ENCODE measurements at places on chromosomes 13 and 19.
A peak's percentile ranks its signal among the peaks of the same experiment; 100 is the strongest.

DNA sequence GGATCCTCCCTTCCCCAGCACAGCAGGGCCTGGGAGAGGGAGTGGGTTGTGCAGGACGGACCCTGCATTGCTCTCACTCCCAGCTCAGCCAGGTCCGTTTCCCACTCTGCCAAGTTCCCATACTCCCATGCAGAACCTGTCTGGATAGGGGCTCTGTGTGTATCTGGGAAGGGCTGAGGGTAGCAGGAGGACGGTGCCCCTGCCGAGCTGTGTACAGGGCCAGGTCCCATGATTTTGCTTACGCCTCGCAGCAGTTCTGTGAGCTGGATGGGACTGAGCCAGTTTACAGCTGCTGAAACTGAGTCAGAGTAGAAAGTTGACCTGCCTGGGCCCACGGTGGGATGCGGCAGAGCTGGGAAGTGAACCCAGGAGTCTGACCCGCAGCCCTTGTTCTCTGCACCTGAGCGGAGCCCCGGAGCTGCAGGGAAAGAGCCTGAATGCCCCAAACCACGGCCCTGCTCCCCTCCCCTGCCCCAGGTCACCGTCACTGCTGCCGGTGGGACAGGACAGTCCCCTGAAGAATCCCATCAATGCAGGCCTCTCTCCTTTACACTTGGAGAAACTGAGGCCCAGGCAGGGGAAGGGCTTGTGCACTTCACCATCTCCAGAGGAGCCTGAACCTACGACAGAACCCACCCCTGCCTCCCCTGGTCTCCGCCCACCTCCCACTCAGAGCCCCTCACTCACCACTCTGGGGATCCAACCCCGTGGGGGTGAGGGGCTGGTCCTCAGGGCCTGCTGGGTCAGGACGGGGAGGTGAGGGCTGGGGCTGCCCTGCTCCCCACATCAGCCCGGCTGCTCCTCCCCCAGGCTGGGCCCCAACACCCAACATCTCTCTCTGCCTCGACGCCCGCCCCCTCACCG, 3.5 kb downstream of the LILRB5 start:
- no peak for DNase-seq

GRCh38 chr19:43678512-43679261, 8.7 kb upstream of the PLAUR start:
- DNase-seq = no peak

DNA sequence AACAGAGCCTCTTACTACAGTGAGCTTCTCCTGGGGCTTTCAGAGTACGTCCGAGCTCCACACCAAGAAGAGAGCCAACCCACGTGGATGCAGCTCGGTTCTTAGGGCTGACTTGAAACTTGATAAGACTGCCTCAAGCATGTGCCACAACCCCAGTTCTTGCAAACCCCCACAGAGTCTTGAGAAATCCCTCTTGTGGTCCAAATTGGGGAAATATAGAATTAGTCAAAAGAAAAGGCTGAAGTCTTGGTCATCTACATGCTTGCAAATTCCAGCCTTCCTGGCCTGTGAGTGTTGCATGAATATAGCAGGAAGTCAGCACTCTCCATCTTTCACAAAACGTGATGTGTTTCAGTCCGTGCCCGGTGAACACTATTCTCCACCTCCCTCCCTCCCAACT, 95.2 kb downstream of the GGACT start:
- no peak for DNase-seq

DNA sequence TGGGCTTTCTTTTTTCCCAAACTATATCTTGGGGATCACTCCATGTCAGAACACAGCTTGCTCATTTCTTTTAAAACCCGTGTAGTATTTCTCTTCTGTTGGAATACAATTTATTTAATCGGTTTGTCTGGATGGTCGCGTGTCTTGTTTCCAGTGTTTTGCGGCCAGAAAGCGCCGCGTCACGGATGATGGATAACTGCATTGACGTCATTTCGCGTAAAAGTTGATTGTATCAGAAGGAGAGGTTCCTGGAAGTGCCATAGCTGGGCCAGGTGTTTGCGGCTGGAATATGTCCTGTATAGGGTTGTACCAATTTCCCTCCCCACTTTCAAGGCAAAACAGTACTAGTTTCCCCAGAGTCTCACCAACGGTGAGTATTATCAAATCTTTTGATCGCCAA, 9.7 kb downstream of the ACTL9 start:
- no peak for DNase-seq

DNA sequence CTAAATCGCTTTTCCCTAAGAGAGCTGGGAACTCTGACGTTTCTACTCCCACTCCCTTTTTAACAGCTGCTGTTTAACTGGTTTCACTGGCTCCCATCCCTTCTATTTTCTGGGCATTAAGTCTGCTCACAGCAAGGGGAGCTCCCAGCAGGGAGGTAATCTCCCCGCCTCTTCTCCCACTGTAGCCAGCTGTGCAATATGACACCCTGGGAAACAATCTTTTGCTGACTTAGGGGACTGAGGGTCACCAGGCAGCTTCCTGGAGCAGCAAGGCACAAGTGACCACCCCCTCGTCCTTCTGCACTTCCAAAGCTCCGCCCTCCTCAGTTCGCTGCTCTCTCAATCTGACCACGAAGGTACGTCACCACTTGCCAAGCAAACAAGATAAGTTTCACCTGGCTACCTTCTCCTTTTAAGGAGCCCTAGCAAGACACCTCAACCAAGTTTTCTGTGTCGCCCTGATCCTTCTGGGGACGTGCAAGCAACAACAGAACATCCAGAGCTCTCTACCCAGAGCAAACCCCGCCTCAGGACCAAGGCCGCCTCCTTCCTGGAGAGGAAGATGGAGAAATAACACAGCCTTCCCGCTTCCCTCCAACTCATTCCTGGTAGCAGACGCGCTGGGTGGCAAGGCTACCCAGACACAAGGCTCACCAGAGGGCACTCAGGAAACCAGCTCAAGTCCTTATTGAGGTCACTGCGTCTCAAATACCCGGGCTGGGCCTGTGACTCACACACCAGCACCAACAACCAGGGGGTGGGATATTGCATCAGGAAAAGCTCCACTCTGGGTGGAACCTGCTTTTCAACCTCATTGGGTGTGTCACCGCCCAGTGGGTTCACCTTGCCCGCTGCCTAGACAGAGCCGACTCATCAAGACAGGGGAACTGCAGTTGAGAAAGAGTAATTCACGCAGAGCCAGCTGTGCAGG, 92.4 kb downstream of the STK24 start:
- peak; percentile 68 for DNase-seq

DNA sequence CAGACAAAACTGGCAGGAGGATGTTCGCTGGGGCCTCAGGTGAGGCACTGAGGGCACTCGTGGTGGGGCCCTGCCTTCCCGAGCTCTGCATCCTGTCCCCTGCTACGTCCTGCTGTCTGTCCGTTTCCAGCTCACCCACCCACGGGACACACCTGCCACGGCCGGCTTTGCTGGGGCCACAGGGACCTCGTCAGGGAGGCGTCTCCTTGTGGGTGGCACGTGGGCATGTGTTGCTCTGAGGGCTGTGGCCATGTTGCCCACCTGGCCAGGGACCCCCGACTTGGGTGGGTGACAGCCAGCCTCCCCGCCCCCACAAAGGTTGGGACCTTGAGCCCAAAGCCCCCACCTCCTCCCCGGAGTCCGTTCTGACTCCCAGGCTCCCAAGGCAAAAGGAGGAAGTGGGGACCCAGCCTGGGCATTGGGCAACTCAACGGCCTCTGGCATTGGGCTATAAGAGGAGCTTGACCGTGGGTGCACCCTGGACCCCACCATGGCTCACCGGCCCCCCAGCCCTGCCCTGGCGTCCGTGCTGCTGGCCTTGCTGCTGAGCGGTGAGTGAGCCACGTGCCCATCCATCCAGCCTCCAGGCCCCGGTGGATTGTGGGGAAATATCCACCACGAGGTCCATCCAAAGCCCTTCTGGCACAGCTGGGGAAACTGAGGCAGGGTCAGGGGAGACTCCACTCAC, at the start of gene PRTN3:
Gene PRTN3, plus strand, starts transcription at position 481 of the 688 bp plus-strand sequence. Its CDS starts 10 bp downstream, at position 491.
- DNase-seq = no peak

All from activated T-cell treated with anti-CD3 and anti-CD28 coated beads, Interleukin-2, amount 50 U/mL, for 1 hour (primary cell).